GM23248 (cell line): ENCODE measurements at places on chromosomes 2 and 18. TPM values are rescaled to one million over a fixed set of nuclear protein-coding genes. Genes with fewer than 3 reads are reported as not detected.

The AGXT gene
- not detected in 2 replicates for total RNA-seq

The CNTNAP5 gene
- total RNA-seq: not detected in 2 replicates

The RAB6C gene
- not detected in 2 replicates for total RNA-seq

The USP40 gene
- 31.0 and 36.8 TPM in 2 replicates for total RNA-seq

The INHBB gene
- total RNA-seq: 3.4 and 5.6 TPM in 2 replicates

The GKN2 gene
- total RNA-seq: not detected in 2 replicates

The POTEC gene
- not detected in 2 replicates for total RNA-seq

The RGPD3 gene
- 0.13 and 0.43 TPM in 2 replicates for total RNA-seq

The SCN2A gene
- total RNA-seq: 1.1 and 2.2 TPM in 2 replicates

The MAP2 gene
- 1.0 and 7.6 TPM in 2 replicates for total RNA-seq

The DNAJC5G gene
- not detected in 2 replicates for total RNA-seq
